ENCODE measurements at places on chromosomes 12 and 14.

DNA sequence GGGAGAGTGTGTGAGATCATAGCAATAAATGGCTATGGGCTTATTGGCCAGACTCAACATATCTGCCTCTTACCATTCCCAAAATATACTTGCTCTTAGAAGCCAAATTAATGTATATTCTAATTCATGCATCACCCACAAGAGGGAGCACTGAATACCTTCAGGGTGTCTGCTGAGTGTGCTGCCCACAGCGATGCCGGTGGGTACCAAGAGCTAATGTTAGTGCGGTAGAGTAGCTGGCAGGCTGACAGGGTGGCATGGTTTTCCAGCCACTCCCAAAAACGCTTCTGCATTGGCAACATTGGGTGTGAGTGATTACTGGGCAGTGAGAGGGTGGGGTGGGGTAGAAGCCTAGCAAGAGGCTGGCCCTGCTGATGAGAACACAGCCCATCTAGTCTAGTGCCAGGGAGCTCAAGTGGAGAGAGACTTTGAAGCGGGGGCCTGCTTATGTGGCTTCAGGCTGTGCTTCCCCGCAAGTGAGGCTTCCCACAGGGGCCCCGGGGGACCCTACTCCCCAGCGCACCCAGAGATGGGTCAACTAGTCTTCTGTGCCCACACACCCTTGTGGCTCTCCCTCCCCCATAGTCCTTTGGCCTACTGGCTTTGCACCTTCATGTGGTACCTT, 9.2 kb upstream of the PLEKHD1 start:
- H3K4me3 ChIP-seq: no peak overlapping the region
- no peaks in the 10 kb centered on the region for H3K27me3 ChIP-seq
- H3K27ac ChIP-seq: no peak overlapping the region
- peak; percentile 62 for DNase-seq

DNA sequence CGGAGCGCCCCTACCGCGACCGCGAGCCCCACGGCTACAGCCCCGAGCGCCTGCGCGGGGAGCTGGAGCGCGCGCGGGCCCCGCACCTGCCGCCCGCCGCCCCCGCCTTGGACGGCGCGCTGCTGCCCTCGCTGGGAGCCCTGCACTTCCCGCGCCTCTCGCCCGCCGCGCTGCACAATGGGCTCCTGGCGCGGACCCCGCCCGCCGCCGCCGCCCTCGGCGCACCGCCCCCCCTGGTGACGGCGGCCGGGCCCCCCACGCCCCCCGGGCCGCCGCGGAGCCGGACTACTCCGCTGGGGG, 27.0 kb downstream of the LRCOL1 start:
- no peaks in the 10 kb centered on the region for H3K4me1 ChIP-seq
- no peak overlapping the region for H3K4me3 ChIP-seq
- H3K27ac ChIP-seq: no peak overlapping the region
- DNase-seq: no peak
- no peaks in the 10 kb centered on the region for H3K27me3 ChIP-seq

DNA sequence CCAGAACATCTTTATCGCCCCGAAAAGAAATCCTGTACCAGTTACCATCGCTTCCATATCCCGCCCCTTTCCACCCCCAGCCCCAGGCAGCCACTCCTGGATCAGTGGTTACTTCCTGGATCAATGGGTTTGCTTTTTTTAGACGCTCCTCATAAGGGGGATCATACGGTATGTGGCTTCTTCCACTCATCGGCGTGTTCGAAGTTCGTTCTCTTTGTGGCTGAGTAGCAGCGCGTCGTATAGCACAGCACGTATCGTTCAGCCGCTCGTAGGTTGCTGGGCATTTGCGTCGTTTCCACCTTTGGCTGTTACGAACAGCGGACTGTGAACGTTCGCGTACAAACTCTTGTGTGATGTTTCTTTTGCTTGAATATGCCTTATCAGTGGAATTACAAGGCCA, 1.8 kb downstream of the NOC4L start:
- H3K4me1 ChIP-seq: no peaks in the 10 kb centered on the region
- no peaks in the 10 kb centered on the region for H3K27me3 ChIP-seq
- H3K4me3 ChIP-seq: no peak overlapping the region
- H3K36me3 ChIP-seq: peaks cover 25% of the 10 kb centered on the region
- DNase-seq: no peak
- H3K27ac ChIP-seq: no peak overlapping the region

DNA sequence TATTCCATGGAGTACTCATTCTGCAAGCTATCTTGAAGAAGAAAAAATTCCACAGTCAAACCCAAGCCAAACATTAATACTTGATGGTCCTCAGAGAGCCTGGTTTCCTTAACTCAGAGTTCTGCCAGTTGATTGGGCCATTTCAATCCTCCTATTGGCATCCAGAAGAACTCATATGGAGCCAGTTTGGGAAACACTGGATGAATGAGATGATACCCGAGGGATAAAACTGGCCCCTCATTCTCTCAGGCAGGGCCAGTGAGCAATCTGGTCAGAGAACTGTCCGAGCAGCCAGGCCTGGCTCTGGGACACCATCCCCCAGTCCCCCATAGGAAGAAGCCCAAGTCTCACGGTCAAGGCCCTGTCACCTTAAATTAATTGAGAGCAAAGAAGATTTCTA, 48.8 kb downstream of the NUAK1 start:
- no peak for DNase-seq
- no peak overlapping the region for H3K4me3 ChIP-seq
- peaks cover 12% of the 10 kb centered on the region for H3K36me3 ChIP-seq
- no peaks in the 10 kb centered on the region for H3K27me3 ChIP-seq

- peaks cover 7% of the 10 kb centered on the region for H3K4me1 ChIP-seq
- H3K4me3 ChIP-seq: no peak overlapping the region
- H3K36me3 ChIP-seq: no peaks in the 10 kb centered on the region
- H3K27ac ChIP-seq: no peak overlapping the region
- peaks cover 5% of the 10 kb centered on the region for H3K27me3 ChIP-seq
- DNase-seq: no peak
Measured at GRCh38 chr14:94448071-94448808, 4.4 kb downstream of the SERPINA11 start.

- H3K4me3 ChIP-seq: no peak overlapping the region
- no peak for DNase-seq
- no peak overlapping the region for H3K27ac ChIP-seq
- no peaks in the 10 kb centered on the region for H3K4me1 ChIP-seq
Measured at GRCh38 chr12:14185427-14186192, 179.9 kb upstream of the ATF7IP start.

GRCh38 chr12:48454667-48455066, 17.7 kb upstream of the ANP32D start:
- no peak for DNase-seq
- no peaks in the 10 kb centered on the region for H3K36me3 ChIP-seq
- H3K4me1 ChIP-seq: no peaks in the 10 kb centered on the region
- H3K27me3 ChIP-seq: no peaks in the 10 kb centered on the region

GRCh38 chr14:97057238-97058073, 260.3 kb downstream of the VRK1 start:
- H3K27me3 ChIP-seq: no peaks in the 10 kb centered on the region
- H3K36me3 ChIP-seq: no peaks in the 10 kb centered on the region
- peaks cover 4% of the 10 kb centered on the region for H3K4me1 ChIP-seq

GRCh38 chr14:52926953-52927352, 23.9 kb downstream of the FERMT2 start:
- H3K4me1 ChIP-seq: peaks cover 33% of the 10 kb centered on the region
- H3K27me3 ChIP-seq: no peaks in the 10 kb centered on the region
- DNase-seq: no peak
- 0 out of 2 replicates have a peak, but pooled peaks cover 7% of the 10 kb centered on the region for H3K36me3 ChIP-seq
- no peak overlapping the region for H3K27ac ChIP-seq

DNA sequence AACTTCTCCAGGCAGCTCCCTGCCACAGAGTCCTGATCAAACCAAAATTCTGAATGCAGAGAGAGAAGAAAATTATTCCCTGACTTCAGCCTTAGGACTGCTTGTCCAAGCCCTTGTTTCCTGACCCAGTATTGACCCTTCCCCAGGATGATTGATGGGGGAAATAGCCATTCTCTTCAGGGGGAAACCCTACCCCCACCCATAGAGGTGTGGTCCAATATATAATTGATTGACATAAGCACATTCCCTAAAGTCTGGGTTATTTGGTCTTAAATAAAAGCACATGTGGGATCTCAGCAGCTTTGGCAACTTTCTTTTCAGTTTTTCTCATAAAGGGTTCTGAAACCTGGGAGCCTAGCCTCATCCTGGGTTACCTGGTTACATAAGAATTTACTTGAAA, 201.2 kb upstream of the DDHD1 start:
- H3K4me3 ChIP-seq: no peak overlapping the region
- DNase-seq: no peak
- H3K27me3 ChIP-seq: no peaks in the 10 kb centered on the region
- peaks cover 10% of the 10 kb centered on the region for H3K4me1 ChIP-seq

DNA sequence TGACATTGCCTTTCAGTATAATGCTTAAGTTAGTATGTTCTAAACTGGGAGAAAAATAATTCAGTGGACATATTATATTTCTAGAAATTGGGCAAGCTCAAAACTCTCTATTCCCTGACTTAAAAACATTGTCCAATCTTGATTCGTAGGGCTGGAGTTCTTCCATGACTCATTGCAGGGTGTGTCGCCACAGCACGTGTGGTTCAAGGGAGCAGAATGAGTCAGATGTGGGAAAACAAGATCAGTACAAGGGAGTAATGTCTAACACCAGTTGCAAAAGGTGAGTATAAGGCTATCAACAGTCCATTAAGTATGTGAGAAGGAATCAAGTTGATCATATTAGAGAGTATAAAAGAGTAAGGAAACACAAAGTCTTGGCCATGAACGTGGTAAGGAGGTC, 887.0 kb downstream of the TMTC2 start:
- peaks cover 4% of the 10 kb centered on the region for H3K4me1 ChIP-seq
- H3K27me3 ChIP-seq: no peaks in the 10 kb centered on the region
- DNase-seq: no peak
- H3K27ac ChIP-seq: no peak overlapping the region
- H3K4me3 ChIP-seq: no peak overlapping the region
- H3K36me3 ChIP-seq: no peaks in the 10 kb centered on the region

DNA sequence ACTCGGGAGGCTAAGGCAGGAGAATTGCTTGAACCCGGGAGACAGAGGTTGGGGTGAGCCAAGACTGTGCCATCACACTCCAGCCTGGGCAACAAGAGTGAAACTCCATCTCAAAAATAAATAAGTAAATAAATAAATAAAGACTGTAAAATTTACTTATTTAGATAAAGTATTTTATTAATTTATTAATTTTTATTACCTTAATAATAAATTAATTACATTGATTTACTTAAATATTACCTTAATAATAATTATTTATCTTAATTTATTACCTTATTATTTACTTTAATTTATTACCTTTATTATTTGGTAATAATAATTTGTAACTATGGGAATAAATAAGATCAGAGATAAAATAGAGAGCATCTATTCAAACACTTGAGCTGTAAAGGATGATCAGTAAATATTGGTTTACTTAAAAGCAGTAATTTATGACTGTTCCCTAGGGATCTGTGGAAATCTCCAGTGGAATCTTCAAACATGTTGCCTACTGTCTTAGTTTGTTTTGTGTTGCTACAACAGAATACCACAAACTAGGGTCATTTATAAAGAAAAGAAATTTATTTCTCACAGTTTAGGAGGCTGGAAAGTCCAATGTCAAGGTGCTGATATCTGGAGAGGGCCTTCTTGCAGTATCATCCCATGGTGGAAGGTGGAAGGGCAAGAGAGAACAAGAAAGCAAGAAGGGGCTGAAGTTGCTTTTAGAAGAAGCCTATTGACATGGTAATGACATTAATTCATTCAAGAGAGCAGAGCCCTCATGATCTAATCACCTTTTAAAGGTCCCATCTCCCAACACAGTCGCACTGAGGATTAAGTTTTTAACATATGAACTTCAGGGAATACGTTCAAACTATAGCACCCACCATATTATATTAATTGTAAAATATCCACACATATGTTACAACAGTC, 37.1 kb downstream of the SOCS2 start:
- no peak for DNase-seq
- no peak overlapping the region for H3K4me3 ChIP-seq
- H3K36me3 ChIP-seq: no peaks in the 10 kb centered on the region
- H3K27ac ChIP-seq: no peak overlapping the region
- H3K27me3 ChIP-seq: no peaks in the 10 kb centered on the region

DNA sequence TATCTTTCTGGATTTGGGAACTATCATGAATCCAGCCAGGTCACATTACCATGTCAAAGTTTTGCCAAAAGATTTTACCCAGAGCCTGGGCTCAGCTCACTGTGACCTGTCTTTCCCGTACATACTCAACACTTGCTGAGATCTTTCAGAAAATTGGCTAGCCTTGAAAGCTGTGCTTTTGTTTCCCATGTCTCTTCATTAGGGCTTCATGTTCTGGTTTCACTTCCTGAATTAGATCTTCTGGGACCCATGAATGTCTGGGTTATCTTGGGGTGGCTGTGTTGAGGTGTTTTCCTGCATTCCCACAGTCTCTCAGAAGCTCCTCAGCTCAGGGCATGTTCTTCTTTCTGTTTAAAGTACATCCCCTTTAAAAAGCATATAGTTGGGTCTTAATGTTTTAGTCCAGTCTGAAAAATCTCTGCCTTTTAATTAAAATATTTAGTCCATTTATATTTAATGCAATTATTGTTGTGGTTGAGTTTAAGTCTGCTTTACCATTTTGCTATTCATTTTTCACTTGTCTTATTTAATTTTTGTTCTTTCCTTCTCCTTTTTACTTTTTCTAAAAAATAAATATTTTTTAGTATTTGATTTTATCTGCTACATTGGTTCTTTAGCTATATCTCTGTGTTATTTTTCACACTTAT, 242.7 kb downstream of the VRK1 start:
- H3K27me3 ChIP-seq: peaks cover 7% of the 10 kb centered on the region
- H3K36me3 ChIP-seq: no peaks in the 10 kb centered on the region
- H3K4me3 ChIP-seq: no peak overlapping the region
- no peak overlapping the region for H3K27ac ChIP-seq
- no peaks in the 10 kb centered on the region for H3K4me1 ChIP-seq

GRCh38 chr14:69996216-69996615, 117.0 kb downstream of the SMOC1 start:
- no peak for DNase-seq
- H3K36me3 ChIP-seq: no peaks in the 10 kb centered on the region
- H3K27ac ChIP-seq: peak overlapping the region; percentile 88
- peaks cover 45% of the 10 kb centered on the region for H3K4me1 ChIP-seq
- H3K27me3 ChIP-seq: no peaks in the 10 kb centered on the region

DNA sequence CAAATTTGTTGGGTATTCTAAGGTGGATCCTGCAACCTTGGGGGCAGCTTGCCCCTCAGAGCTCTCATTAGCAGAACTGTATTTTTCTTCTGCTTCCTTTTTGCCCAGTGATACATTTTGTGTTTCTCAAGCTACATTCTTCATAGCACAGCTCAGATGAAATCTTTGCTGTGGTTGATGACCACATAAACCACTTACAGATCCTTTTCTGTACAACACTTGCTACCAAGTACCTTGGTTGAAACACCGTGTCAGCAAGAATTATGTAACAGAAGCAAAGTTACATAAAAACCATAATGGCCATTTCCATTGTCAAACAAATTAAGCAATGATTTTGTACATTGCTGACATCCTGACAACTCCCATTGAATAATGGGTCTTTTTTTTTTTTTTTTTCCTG, 9.7 kb upstream of the PLBD1 start:
- no peak overlapping the region for H3K27ac ChIP-seq
- H3K36me3 ChIP-seq: no peaks in the 10 kb centered on the region
- H3K27me3 ChIP-seq: no peaks in the 10 kb centered on the region
- H3K4me1 ChIP-seq: no peaks in the 10 kb centered on the region
- DNase-seq: no peak

- no peak for DNase-seq
- H3K4me1 ChIP-seq: no peaks in the 10 kb centered on the region
- H3K27me3 ChIP-seq: no peaks in the 10 kb centered on the region
Measured at GRCh38 chr12:29102741-29103140, 46.3 kb upstream of the FAR2 start.

GRCh38 chr14:68386950-68387779, 405.7 kb downstream of the ZFP36L1 start:
- H3K27ac ChIP-seq: no peak overlapping the region
- H3K4me3 ChIP-seq: no peak overlapping the region
- H3K4me1 ChIP-seq: no peaks in the 10 kb centered on the region
- no peaks in the 10 kb centered on the region for H3K27me3 ChIP-seq
- no peak for DNase-seq

All from RWPE2 (cell line).